Stimulated activated CD8-positive, alpha-beta memory T cell treated with anti-CD3 and anti-CD28 coated beads, Interleukin-2, amount 100 ng/mL, for 48 hours (primary cell): ENCODE measurements at places on chromosomes 11 and 22.

DNA sequence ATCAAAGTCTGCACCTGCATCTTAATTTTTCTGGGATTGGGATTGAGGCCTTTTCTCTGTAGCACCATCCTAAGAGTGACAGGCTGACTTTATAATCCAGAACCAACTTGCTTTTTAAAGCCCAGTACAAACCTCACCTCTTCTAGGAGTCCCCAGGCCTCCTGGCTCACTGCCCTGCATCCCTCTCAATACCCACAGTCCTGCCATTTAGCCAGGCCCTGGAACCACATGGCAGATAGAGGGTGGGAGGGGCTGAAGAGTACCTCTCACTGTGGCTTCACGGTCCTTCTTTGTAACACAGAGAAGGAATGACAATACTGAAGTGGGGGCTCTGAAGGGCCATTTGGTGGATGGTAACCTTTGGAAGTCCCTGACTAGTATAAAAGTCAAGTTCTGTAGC lies 63.5 kb upstream of the PHOX2A start:
- DNase-seq, result no peak

GRCh38 chr22:48760481-48761390 lies 1066.9 kb downstream of the BRD1 start:
- no peak for DNase-seq

DNA sequence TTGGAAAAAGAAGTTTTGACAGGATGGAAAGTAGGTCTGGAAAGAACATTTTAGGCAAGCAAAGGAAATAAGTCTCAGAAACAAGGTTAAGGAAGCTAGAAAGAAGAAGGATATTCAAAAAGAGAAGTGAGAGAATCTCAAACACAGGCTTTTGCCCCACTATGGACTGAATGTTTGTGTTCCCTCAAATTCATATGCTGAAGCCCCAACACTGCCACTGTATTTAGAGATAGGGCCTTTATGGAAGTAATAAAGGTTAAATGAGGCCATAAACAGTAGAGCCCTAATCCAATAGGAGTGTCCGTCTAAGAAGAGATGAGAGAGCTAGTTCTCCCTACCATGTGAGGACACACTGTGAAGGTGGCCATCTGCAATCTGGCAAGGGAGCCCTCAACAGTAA lies 20.6 kb upstream of the RPS13 start:
- DNase-seq, result no peak

GRCh38 chr11:124784051-124784450 lies 16.2 kb downstream of the MSANTD2 start:
- DNase-seq, result no peak

GRCh38 chr11:10439351-10439750 lies 15.7 kb upstream of the AMPD3 start:
- no peak for DNase-seq
